T-helper 2 cell treated with Interferon-gamma antibody and Interleukin-4, amounts not matched to agents 5 μg/mL and 100 μg/mL, for 36 hours (primary cell): ENCODE measurements at places on chromosomes 5 and 9.

DNA sequence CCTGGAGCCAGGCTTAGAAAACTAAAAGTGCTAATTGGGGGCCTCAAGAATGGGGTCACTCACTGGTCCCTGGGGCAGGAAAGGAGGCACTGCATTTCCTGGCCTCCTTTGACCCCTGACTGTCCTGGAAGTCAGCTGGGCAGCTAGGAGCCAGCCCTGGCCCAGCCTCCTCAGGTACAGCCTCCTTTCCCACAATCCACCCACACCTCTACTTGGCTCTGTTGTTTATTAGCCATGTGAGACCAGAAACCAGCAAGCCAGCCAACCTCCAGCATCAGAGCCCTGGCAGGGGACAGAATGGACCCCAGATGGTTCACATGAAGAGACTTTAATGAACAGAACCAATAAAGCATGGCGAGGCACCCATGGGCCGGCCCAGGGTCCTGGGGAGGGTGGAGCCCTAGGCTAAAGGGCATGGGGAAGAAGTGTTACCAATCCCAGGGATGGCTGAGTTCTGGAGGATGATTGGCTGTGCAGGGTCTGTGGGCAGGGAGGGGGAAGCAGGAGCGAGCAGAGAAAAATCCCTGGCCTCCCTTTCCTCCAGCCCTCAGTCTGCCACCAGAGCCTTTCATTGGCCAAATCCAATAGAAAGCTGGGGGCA, 55.3 kb upstream of the ANGPTL2 start:
- no peak for DNase-seq

- no peak for DNase-seq
Observed at GRCh38 chr5:112529525-112529924, 110.4 kb upstream of the EPB41L4A start.

- DNase-seq = no peak
Observed at GRCh38 chr9:107018861-107019545, 156.0 kb downstream of the ZNF462 start.

- no peak for DNase-seq
Observed at GRCh38 chr5:76351176-76351575, 51.9 kb upstream of the IQGAP2 start.

DNA sequence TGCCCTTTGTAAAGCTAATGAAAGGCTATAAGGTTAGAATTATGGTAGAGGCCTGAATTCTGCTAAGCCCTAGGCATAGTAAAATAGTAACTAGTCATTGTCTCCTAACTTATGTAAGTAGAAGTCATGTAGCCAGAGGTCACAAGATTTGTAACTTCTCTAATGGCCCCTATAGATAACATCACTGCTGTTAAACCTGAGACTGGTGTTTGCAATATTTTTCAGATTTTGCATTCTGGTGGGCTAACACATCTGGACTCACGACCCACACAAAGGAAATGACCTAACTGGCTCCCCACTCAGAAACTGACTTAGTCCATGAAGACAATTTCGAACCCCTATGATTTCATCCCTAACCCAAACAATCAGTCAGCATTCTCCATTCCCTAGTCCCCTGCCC, 37.2 kb upstream of the TTC39B start:
- no peak for DNase-seq

DNA sequence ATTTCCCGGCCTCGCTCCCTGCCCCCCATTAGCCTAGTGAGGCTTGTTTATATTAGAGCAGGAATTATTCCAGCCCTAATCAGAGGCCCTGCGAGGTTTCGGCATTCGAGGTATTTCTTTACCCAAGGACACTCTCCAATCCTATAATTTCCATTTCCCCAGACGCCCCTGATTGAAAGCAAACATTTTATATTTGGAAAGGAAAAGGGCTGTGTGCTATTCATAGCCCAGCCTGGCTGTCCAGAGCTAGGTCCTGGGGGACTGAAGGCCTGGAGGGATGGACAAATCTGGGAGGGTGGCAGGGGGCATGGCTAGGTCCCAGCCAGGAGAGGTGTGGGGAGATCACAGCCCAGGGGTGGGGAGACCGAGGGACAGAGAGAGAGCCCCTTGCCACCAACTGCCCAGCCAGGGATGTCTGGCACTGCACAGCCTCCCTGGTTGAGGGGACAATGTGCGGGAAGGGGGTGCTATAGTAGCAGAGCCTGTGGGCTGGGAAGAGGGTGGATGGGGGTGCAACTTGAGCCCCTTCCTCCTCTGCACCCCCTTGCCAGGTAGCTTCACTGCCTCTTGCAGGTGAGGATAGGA, 125.1 kb downstream of the BARX1 start:
- no peak for DNase-seq

- DNase-seq = no peak
Observed at GRCh38 chr9:113456235-113456634, 7.3 kb upstream of the RGS3 start.

- no peak for DNase-seq
Observed at GRCh38 chr5:74420947-74421346, 219.6 kb downstream of the ENC1 start.

- DNase-seq = no peak
Observed at GRCh38 chr5:66958980-66959641, 237.5 kb downstream of the CD180 start.

GRCh38 chr5:162487528-162488525, 420.3 kb downstream of the GABRG2 start:
- no peak for DNase-seq

DNA sequence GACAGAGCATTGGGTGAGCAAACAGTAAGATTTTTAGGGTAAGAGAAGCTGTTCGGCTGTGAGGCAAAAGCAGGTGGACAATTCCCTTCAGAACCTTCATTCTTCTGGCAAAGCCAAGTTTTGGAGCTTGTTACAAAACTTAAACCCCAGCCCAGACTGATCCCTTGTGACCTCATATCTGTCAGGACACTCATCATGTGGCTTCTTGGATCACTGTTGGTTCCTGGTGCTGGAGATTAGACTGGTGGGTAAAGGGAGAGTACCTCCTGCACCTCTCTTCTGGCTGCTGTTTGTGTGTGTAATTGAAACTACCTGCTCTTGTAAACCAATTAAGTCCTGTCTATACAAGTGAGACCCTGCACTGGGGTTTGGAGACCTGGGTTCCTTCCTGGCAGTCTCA, 21.0 kb downstream of the LARP1 start:
- no peak for DNase-seq

GRCh38 chr9:89426384-89426961, 71.4 kb downstream of the SEMA4D start:
- DNase-seq = peak; percentile 63

DNA sequence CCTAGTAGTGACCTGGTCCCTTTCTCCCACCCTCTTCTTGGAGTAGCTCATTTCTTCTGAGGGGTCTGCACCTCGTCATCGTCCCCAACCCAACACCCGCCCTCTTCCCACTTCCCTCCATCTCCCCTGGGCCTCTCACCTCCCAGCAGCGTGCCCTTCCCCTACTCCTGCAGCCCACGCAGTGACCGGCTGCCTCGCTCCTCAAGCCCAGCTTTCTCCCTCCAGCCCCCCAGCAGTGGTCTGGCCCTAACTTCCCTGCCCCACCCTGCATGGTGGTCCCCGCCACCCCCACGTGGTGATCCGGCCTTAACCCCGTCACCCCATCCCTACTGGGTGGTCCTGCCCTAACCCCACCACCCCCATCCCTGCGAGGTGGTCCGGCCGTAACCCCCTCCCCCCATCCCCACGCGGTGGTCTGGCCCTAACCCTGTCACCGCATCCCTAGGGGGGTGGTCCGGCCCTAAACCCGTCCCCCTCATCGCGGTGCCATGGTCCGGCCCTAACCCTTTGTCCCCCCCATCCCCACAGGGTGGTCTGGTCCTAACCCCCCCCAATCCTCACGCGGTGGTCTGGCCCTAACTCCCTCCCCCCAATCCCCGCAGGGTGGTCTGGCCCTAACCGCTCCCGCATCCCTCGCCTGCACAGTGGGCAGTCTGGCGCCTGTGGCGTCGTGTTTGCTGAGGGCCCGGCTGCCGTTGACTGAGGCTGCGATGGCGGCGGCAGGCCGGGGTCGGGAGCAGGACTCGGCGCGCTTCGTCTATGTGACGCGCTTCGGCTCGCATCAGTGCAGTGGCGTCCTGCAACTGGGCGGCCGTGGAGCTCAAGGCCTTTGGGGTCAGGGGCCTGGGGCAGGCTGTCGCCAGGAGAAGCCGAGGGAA, at the start of gene C5orf47:
TSS of gene C5orf47 (plus strand) at position 617 of the 878 bp plus-strand sequence. CDS start at position 711, 94 bp downstream.
- no peak for DNase-seq

DNA sequence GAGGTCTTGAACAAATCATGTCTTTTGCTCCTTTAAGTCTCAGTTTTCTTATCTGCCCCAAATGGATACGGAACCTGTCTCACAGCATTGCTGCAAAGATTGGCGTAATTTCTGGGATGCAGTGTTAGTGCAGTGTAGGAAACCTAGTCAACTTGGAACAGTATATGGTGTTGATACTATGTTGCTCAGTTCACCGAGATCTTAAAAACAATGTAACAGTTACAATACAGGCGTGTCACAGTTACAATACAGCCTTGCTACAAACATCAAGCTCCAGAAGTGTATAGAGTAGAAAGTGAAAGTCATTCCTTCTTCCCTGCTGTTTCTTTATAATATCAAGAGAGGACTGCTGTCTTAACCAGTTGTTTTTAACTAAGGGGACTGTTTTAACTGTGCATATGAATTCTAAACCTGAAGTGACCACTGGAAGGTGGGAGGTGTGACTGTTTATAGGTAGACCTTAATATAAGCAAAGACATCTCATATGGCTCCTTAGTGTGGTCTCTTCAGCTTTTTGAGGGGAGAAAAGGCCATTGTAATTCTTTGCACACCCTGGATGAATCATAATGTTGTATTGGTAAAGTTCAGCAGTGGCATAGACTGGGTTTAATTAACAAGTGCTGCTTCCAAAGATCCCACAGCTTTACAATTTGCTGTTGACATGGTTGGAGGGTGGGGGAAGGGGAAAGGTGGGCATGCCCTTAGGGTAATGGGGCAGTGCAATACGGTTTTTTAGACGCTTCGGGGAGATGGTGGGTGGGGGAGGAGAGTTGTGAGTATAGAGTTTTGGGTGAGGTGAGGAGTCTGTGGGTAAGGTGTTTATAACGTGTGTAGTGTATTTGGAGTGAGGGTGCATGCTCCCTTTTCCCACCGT, 12.9 kb downstream of the PRRC2B start:
- no peak for DNase-seq

- DNase-seq = no peak
Observed at GRCh38 chr5:38284384-38284783, 26.0 kb downstream of the EGFLAM start.
